ENCODE measurements at places on chromosomes 5 and 9.

GRCh38 chr5:60883229-60883628 lies 39.2 kb upstream of the ELOVL7 start:
- ATAC-seq = no peak

DNA sequence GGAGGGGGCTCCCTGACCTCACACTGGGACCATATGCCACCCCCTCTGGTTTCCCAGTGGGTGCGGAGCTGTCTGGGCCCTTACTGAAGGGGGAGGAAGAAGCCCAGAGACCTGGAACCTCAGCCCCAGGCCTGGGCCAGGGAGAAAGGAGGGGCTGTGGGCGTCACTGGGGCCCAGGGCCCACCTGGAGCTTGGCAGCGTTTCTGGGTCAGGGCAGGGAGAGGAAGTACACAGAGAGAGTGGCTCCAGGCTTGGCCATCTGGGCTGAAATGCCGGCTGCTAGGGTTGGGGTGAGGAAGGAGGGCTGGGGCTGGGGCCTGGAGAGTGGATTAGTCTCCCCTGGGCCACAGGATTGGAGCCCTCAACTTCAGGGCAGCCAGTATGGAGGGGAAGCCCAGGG lies 6.4 kb upstream of the DAB2IP start:
- ATAC-seq = no peak

DNA sequence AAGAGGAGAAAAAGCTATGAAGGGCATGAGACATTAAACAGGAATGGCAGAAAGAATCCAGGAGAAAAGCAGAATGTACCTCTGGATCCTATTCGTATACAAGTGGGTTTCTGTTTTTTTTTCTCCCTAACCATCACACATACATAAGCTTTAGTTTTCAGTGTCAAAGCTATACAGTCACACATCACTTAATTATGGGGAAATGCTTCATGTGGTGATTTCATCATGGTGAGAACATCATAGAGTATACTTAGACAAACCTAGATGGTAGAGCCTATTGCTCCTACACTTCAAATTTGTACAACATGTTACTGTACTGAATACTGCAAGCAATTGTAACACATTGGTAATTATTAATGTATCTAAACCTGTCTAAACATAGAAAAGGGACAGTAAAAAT lies 290.6 kb downstream of the AOPEP start:
- no peak for ATAC-seq

GRCh38 chr5:151288180-151288579 lies 15.4 kb downstream of the SLC36A3 start:
- ATAC-seq = no peak

DNA sequence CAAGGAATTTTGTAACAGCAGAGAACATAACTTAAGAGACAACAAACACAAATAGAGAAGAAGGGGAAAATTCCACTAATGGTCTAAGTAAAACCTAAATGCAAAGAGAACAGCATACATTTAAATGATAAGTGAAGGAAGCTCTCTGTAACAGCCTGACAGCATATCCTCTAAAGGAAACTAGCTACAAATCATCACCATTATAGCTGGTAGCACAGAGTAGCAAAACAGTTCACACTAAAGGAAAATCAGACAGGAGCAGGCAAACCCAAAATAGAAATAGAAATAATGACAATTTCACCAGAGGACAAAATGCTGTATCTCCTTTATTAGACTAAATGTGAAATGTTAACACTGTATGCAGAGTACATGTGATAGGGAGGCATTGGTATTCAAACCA lies 532.8 kb downstream of the PTPRD start:
- ATAC-seq = no peak

DNA sequence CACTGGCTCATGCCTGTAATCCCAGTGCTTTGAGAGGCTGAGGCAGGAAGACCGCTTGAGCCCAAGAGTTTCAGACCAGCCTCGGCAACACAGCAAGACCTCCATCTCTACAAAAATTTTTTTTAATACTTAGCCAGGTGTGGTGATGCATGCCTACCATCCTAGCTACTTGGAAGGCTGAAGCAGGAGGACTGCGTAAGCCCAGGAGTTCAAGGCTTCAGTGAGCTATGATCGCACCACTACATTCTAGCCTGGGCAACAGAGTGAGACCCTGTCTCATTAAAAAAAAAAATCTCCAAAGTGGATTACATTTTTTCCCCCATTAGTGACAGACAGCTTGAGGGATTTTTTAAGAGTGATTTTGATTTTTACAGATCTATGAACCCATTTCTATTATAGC lies 230.8 kb downstream of the BNC2 start:
- ATAC-seq = no peak

DNA sequence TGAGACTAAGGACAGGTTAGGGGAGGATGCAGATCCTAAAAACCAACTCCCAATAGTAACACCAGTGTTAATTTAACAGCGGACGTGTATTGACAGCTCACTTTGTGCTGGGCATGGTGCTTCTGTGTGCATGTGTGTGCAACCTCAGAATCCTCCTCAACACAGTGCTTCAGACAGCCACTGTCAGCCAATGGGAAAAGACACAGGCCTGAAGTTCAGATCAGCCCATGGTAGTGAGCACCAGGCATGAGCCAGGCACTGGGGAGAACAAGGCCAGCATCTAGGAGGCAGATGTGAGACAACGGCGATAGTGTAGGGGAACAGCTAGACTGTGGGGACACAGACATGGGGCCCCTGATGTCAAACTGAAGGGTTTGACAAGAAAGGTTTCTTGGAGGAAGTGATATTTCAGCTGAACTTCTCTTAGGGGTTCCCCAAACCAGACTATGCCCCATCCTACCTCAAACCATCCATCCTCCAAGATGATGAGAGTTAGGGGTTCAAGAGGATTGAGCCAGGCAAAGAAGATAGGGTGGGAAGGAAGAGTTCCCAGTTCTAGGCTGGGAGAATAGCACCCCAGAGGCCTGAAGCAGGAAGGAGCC lies 71.5 kb upstream of the PSD2 start:
- no peak for ATAC-seq

- no peak for ATAC-seq
Measured at GRCh38 chr5:174829511-174829864, 105.1 kb downstream of the MSX2 start.

DNA sequence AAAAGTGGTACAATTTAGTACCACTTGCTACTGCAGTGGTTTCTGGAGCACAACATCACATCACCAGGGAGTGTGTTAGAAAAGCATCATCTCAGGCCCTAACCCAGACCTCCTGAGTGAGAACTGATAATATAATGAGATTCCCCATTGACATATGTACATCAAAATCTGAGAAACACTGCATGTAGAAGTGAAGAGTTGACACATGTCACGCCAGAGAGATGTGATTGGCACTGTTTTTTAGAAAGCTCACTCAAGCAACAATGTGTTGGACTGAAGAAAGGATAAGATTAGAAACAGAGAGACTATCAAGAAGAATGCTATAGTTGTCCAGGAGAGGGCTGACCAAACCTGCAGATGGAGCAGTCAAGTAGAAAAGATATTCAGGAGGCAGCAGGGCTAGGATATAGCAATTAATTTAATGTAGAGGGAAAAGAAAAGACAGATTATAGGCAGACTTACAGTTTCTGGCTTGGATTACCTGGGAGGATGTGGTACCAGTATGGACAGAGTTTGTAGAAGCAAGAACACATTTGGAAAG lies 324.4 kb upstream of the ADAMTSL1 start:
- ATAC-seq = no peak

GRCh38 chr5:115850744-115851416 lies 9.1 kb downstream of the AP3S1 start:
- no peak for ATAC-seq

GRCh38 chr5:104612005-104612404 lies 1049.4 kb upstream of the NUDT12 start:
- ATAC-seq = no peak

- no peak for ATAC-seq
Measured at GRCh38 chr9:135239769-135240141, 152.3 kb downstream of the OLFM1 start.
